ENCODE measurements at places on chromosomes 4 and X.

DNA sequence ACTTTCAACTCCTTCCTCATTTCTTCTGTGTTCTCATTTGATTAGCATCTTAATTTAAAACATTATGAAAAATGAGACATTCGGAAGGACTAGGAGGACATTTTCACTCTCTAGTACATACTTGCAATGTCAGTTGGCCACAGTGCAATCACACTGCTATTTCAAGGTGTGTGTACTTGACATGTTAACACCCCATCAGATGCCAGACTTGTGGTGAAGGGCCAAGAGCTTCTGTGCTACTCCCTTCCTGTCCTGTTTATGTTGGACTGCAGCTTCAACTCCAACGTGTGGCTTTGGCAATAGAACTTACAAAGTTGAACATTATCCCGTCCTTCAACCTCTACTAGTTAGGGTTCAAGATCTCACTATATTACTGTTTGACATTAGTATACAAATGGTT lies 221.0 kb downstream of the PALLD start:
- H3K36me3 ChIP-seq, result no peaks in the 10 kb centered on the region
- DNase-seq, result no peak
- peak overlapping the region; percentile 93 for H3K27ac ChIP-seq
- H3K4me3 ChIP-seq, result no peak overlapping the region
- H3K27me3 ChIP-seq, result no peaks in the 10 kb centered on the region

DNA sequence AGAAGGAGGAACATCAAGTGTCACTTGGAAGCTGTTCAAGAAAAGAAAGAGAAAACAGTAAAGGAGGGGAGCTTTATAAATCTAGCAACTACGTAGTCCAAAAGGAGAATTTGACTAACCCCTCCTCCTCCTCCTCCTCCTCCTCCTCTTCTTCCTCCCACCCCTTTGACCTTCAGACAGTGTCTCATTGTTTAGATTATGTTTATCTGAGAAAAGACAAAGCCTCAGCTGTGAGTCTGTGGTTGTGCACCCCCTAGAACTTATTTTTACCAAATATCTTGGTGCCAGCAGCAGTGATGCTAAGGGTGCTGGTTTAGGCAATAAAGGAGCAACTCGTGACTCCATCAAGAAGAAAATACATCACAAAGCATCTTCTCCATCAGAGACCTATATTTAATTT lies 68.9 kb upstream of the BMP2K start:
- H3K27ac ChIP-seq, result no peak overlapping the region
- DNase-seq, result no peak
- H3K4me3 ChIP-seq, result no peak overlapping the region
- H3K4me1 ChIP-seq, result no peaks in the 10 kb centered on the region

DNA sequence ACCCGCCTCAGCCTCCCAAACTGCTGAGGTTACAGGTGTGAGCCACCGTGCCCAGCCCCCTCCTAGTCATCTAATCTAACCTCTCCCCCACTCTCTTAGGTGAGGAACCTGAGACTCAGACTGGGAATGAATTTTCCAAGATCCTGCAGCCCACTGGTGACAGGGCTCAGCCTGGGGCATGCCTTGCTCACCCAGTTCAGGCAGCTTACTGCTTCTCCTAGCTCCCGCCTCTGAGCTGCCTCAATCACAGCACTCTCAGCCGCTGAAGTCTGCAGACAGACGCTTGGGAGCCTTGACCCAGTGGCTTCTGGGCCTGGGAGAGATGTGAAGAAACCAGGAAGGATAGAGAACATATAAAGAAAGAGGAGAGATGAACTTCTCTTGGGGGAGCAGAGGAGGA lies 24.4 kb downstream of the PJA1 start:
- no peaks in the 10 kb centered on the region for H3K27me3 ChIP-seq
- no peak for DNase-seq
- no peak overlapping the region for H3K4me3 ChIP-seq
- H3K4me1 ChIP-seq, result no peaks in the 10 kb centered on the region
- H3K36me3 ChIP-seq, result no peaks in the 10 kb centered on the region

- DNase-seq, result no peak
- H3K36me3 ChIP-seq, result no peaks in the 10 kb centered on the region
- H3K4me1 ChIP-seq, result no peaks in the 10 kb centered on the region
- no peak overlapping the region for H3K4me3 ChIP-seq
- no peaks in the 10 kb centered on the region for H3K27me3 ChIP-seq
- H3K27ac ChIP-seq, result no peak overlapping the region
Observed at GRCh38 chr4:13476152-13476551, 8.0 kb downstream of the RAB28 start.

GRCh38 chr4:139878050-139878449 lies 212.4 kb downstream of the MGST2 start:
- no peaks in the 10 kb centered on the region for H3K4me1 ChIP-seq
- H3K27ac ChIP-seq, result no peak overlapping the region
- H3K27me3 ChIP-seq, result no peaks in the 10 kb centered on the region
- no peaks in the 10 kb centered on the region for H3K36me3 ChIP-seq
- no peak for DNase-seq

DNA sequence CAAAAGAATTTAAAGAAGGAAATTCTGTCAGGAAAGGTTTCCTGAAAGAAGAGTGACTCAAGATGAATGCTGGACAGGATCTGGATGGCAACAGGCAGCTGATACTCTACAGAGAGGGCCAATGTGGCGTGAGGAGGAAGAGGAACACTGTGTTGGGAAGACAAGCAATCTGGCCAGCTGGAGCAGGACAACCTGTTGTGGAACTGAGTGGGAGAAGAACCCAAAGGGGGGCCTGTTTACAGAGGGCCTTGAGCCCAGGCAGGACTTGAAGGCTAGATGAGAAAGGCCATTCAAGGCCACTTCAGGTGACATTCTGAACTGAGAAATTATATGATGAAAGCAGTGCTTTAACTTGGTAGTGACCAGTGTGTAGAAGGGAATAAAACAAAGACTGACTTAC lies 8.5 kb downstream of the OTUD4 start:
- no peaks in the 10 kb centered on the region for H3K27me3 ChIP-seq
- H3K36me3 ChIP-seq, result no peaks in the 10 kb centered on the region
- H3K27ac ChIP-seq, result no peak overlapping the region
- DNase-seq, result no peak
- H3K4me3 ChIP-seq, result no peak overlapping the region

DNA sequence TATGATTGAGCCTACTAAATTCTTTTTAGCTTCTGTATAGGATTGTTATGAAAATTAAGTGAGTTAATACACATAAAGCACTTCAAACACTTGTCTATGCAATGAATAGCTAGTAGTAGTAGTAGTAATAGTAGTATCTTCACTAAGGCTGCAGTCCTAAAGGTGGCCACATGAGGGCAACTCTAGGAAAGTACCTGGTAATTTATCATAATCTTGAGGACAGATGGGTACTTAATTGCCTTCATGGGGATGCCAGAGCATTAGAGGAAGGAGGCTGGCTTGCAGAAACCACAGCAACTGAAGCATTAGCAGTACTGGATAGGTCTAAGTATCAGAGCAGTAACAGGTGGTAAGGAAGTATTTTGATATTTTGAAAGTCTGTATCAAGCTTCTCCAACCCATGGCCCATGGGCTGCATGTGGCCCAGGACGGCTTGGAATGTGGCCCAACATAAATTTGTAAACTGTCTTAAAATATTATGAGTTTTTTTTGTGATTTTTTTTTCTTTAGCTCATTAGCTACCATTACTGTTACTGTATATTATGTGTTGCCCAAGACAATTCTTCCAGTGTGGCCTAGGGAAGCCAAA lies 17.3 kb downstream of the NIPAL1 start:
- H3K4me3 ChIP-seq, result no peak overlapping the region
- no peak overlapping the region for H3K27ac ChIP-seq
- no peaks in the 10 kb centered on the region for H3K4me1 ChIP-seq
- H3K36me3 ChIP-seq, result no peaks in the 10 kb centered on the region
- H3K27me3 ChIP-seq, result no peaks in the 10 kb centered on the region

DNA sequence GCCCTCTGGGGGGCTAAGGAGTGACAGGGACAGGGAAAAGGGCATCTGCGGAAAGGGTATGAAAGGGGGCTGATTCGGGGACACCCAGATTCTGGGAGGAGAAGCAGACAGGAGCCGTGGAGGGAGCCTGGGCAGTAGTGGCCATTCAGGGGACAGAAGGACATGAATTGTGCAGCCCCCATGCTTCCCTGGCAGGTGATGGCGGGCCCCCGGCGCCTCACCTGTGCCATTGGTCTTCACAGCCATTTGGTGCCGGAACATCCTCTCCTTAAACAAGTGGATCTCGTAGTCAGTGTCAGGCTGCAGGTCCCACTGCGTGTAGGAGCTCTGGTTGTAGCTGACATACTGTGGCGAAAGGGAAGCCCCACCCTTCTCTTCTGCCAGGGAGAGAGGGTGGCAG lies 21.9 kb downstream of the L1CAM start:
- H3K36me3 ChIP-seq, result no peaks in the 10 kb centered on the region
- no peak overlapping the region for H3K27ac ChIP-seq
- no peak overlapping the region for H3K4me3 ChIP-seq
- no peak for DNase-seq

GRCh38 chrX:17967888-17968287 lies 106.8 kb upstream of the RAI2 start:
- H3K27ac ChIP-seq, result no peak overlapping the region
- H3K4me3 ChIP-seq, result no peak overlapping the region
- no peaks in the 10 kb centered on the region for H3K4me1 ChIP-seq
- DNase-seq, result no peak
- H3K36me3 ChIP-seq, result no peaks in the 10 kb centered on the region

GRCh38 chr4:173857828-173858227 lies 327.8 kb upstream of the HAND2 start:
- DNase-seq, result no peak
- H3K4me3 ChIP-seq, result no peak overlapping the region
- H3K4me1 ChIP-seq, result no peaks in the 10 kb centered on the region
- H3K27me3 ChIP-seq, result no peaks in the 10 kb centered on the region

GRCh38 chrX:6311540-6311939 lies 82.9 kb upstream of the NLGN4X start:
- no peaks in the 10 kb centered on the region for H3K4me1 ChIP-seq
- DNase-seq, result no peak
- no peak overlapping the region for H3K4me3 ChIP-seq
- H3K27ac ChIP-seq, result no peak overlapping the region
- H3K36me3 ChIP-seq, result no peaks in the 10 kb centered on the region
- no peaks in the 10 kb centered on the region for H3K27me3 ChIP-seq

DNA sequence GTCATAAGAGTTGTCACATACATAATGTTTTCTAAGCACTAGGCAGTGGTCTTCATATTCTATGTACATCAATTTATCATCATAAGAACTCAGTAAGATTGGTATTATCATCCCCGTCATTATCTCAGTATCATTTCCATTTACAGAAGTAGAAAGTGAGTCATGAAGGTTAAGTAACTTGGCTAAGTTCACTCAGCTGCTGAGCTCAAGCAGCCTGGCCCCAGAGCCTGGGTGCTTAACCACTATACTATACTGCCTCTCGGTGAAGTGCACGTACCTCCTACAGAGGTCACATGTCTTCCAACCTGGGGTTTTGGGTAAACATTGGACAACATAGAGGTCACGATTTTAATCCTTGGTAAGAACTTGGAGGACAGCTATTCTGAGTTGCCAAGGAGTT lies 161.5 kb upstream of the GATB start:
- no peak overlapping the region for H3K27ac ChIP-seq
- no peaks in the 10 kb centered on the region for H3K27me3 ChIP-seq
- no peaks in the 10 kb centered on the region for H3K36me3 ChIP-seq

- H3K4me3 ChIP-seq, result no peak overlapping the region
- H3K36me3 ChIP-seq, result no peaks in the 10 kb centered on the region
- H3K4me1 ChIP-seq, result no peaks in the 10 kb centered on the region
- H3K27ac ChIP-seq, result no peak overlapping the region
- H3K27me3 ChIP-seq, result no peaks in the 10 kb centered on the region
Observed at GRCh38 chr4:17112292-17112659, 213.8 kb upstream of the LDB2 start.

- peak overlapping the region; percentile 82 for H3K4me3 ChIP-seq
- no peaks in the 10 kb centered on the region for H3K27me3 ChIP-seq
- peak overlapping the region; percentile 88 for H3K27ac ChIP-seq
- H3K36me3 ChIP-seq, result no peaks in the 10 kb centered on the region
- peaks cover 10% of the 10 kb centered on the region for H3K4me1 ChIP-seq
Observed at GRCh38 chr4:6986072-6986780, 56.9 kb upstream of the TADA2B start.

DNA sequence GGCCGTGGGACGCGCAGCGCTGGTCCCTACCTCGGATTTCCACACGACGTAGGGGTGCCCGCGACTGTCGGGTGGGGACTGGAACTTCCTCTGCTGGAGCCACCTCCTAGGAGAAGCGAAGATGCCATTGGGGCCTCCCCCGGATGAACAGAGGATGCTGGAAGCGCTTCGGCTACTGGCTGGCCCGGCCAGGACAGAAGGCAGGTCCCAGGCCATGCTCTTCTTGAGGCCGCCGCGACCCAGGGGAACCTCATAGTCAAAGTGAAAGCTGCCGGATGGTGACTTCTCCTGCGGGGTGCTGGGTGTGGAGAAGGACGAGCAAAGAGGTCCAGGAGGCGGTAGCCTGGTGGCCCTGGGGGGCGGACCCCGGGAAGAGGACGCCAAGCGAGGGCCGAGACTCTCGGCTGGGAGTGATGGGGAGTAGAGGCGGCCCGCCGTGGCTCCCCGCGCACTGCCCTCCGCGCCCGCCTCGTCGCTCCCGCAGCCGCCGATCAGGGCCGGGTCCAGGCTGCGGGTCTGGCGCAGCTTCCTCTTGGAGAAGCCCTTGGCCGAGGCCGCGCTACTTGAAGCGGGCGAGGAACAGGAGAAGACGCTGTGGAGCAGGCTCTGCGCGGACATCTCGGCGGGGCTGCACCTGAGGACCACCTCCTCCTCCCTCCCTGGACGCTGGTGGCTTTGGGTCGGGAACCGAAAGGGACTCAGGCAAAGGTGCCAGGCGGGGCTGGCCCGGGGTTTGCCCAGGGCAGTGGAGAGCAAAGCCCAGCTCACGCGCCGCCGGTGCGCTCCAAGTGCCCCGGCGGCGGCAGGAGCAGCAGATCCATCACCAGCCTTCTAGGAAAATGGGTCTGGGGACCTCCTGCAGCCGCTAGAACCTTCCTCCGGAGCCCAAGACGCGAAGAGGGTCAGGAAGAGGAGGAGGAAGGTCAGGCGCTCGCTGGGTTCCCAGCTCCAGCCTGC lies 1.2 kb downstream of the ARHGAP6 start:
- DNase-seq, result peak; percentile 28
- H3K27me3 ChIP-seq, result no peaks in the 10 kb centered on the region
- H3K27ac ChIP-seq, result peak overlapping the region; percentile 81

GRCh38 chrX:76920607-76921006 lies 493.1 kb downstream of the MAGEE1 start:
- H3K36me3 ChIP-seq, result no peaks in the 10 kb centered on the region
- H3K27ac ChIP-seq, result no peak overlapping the region
- DNase-seq, result no peak
- no peaks in the 10 kb centered on the region for H3K27me3 ChIP-seq

- H3K4me3 ChIP-seq, result no peak overlapping the region
- DNase-seq, result no peak
- H3K4me1 ChIP-seq, result no peaks in the 10 kb centered on the region
- H3K36me3 ChIP-seq, result no peaks in the 10 kb centered on the region
Observed at GRCh38 chrX:27656581-27656980, 66.4 kb downstream of the DCAF8L2 start.

DNA sequence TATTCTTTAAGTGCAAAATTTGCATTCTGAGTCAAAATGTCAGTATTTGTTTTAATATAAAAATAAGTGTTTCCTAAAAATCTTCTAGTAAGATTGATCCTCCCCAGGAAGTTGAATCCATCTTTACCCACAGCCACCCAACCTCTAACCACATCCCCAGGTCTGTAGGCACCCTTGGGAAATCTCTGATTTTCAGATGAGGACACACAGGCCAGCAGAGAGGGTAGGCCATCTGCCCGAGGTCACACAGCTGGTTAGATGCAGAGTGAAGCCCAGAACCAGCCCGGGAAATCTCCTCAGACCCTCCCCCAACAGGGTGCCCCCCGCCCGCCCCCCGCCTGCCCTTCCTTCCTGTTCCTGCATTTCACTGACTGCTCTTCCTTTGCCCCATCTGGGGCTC lies 277.5 kb downstream of the FBXW7 start:
- H3K36me3 ChIP-seq, result no peaks in the 10 kb centered on the region
- no peak overlapping the region for H3K27ac ChIP-seq
- H3K4me1 ChIP-seq, result no peaks in the 10 kb centered on the region
- H3K27me3 ChIP-seq, result no peaks in the 10 kb centered on the region

Data from uterus (tissue), 4 donors.